ENCODE measurements at places on chromosomes 11 and 22. TPM values are rescaled to one million over a fixed set of nuclear protein-coding genes. Genes with fewer than 3 reads are reported as not detected.

DNA sequence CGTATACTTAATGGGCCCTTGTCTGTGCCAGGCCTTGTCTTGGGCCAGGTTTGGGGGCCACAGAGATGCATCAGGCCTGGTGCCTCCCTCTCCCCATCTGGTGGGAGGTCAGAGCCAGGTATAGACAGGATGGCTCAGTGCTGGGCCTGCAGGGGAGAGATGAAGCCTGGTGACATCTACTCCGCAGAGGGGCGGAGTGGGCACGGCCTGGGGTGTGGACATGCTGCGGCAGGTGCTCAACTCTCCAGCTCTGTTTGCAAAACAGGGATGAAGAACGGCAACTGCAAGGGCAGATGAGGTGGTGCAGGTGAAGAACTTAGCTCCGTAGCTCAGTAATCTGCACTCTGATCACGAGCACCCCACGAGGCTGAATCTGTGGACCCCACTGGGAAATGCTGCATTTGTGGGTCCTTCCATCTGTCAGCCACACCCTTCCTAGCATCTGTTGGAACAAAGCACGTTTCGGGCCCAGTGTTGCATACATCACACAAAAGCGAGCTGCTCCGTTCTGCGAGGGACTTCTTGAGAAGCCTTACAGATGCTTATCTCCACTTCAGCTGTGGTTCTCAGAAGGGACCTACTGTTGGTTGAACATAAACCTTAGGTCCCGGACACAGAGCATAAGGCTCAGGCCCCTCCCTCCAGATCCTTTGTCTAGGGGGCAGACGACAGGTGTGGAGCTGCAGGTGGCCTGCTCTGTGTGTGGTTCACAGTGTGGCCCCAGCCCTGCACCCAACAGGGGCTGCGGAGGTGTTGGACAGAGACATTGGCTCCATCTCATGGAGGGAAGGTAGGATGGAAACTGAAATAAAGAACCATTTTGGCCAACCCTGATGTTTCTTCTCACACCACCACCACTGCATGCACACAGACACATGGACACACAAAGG lies 78.3 kb downstream of the LRRC32 start:
- DNase-seq = no peak

GRCh38 chr11:118216621-118217481 lies 8.0 kb downstream of the JAML start:
- DNase-seq = no peak

DNA sequence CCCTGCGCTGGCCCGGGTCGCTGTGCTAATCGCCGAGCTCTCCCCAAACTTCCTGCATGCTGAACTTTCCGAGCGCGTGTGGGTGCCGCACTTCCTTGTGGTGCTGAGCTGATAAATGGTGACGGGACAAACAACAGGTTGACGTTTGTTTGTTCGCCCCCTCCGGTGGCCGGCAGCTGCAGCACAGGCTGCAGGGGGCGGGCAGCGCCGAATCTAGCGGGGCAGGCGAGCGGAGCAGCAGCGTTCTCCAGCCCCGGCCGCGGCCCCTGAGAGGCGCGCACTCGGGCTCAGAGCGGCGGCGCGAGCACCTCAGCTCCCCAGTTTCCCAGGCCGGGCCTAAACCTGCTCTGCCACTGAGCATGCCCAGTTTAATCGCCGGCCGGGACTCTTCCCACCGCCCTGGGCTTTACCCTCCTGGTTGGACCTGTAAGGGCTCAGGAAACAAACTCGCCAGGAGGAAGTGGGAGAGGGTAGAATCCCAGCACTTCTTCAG lies at the start of gene PDGFD:
TSS of gene PDGFD (minus strand) at position 120 of the 493 bp plus-strand sequence.
- DNase-seq = peak; percentile 8

Gene C11orf16
- not detected for total RNA-seq

GRCh38 chr22:50507991-50508884 lies at the start of gene NCAPH2:
Gene NCAPH2, plus strand, starts transcription at chr22:50508224. Its CDS starts 114 bp downstream, at chr22:50508338.
- DNase-seq = peak; percentile 97

DNA sequence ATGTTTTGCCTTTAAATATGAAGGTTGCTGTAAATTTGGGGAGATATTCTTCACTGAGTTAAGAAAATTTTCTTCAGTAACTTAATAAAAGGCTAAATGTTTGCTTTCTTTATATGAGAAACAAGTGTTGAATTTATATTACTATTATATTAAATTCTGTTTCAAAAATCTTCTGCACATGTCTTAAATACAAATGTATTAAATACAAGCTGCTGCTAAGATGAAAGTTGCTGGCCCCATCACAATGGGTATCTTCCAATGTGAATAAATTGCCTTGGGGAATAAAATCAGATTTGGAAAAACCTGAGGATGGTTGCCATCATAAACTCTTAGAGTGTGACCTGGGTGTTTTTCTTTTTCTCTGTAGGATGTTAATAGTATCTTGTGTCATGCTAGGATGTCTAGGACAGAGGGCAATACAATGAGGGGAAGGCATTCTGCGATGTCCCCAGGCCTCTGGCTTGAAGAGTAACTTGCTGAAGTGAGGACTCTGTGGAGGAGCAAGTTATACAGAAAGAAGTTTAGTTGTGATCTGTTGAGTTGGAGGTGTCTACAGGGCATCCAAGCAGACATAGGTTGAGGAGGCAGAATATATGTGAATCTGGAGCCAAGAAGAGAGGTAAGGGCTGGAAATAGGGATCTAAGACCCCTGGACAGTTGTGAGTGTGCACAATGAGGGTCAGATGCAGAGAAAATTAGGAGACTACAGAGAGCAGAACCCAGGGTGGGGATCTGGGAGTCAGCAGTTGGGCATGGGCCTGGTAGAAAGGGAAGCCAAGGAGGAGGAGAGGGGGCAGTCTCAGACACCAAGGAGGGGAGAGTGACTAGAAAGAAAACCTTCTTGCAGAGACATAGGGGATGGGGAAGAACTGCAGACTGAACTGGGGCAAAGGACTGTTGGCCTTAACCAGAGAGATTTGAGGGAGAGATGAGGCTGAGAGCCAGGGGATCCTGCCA lies 4.8 kb downstream of the IGLL5 start:
- DNase-seq = no peak

GRCh38 chr22:49849161-49850020 lies 4.3 kb upstream of the ZBED4 start:
- no peak for DNase-seq

Gene OR2AG1
- total RNA-seq = not detected

Gene OR5A1
- not detected for total RNA-seq

DNA sequence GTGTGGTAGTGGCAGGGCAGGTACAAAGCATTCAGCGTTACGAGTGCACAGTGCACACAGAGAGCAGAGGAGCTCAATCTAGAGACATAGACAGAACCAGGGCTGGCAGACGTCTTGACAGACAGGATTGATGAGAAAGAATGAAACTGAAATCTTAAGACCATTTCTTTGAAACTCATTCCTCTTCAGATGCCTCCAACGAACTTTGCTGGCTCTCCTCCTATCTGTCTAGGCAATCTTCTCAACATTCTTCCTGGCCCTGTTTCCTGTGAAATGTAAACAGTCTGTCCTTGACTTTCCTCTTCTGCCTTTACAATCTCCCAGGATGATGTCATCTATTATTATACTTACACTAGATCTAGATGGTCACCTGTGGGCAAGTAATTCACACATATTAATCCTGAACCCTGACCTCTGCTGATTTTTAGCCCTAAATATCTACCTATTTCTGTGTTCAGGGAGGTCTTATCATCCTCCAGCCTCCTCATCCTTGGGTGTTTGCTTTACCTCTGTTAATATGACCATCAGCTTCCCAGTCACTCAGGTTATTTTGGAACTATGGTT lies 119.5 kb downstream of the ENTHD1 start:
- no peak for DNase-seq

Gene CCDC15
- total RNA-seq = 2.6 TPM

Gene PARVG
- not detected for total RNA-seq

DNA sequence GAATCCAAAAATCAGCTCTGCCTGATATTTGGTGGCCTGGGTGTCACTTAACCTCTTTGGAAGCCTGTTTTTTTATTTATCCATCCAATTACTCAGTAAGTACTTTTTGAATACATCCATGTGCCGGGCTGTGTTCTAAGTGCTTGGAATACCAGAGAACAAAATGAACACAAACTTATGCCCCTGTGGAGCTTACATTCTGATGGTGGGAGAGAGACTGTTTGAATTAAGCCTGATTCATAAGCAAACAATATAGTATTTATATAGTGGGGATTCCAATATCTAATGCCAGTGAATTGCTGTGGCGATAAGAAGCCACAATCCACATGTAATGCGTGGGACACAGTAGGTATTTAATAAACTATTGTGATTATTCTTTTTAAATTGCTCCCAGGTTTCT lies 19.4 kb downstream of the KCNJ5 start:
- DNase-seq = no peak

- no peak for DNase-seq
These were observed 183.8 kb upstream of the NTM start for GRCh38 chr11:131186629-131187101.

Gene OR8K3
- total RNA-seq = not detected

Gene PPFIA1
- 29.7 TPM for total RNA-seq

- no peak for DNase-seq
These were observed 77.4 kb downstream of the MN1 start for GRCh38 chr22:27724157-27724556.

Gene TRPC6
- total RNA-seq = not detected

- no peak for DNase-seq
These were observed 404.6 kb upstream of the DDI1 start for GRCh38 chr11:103631841-103632240.

DNA sequence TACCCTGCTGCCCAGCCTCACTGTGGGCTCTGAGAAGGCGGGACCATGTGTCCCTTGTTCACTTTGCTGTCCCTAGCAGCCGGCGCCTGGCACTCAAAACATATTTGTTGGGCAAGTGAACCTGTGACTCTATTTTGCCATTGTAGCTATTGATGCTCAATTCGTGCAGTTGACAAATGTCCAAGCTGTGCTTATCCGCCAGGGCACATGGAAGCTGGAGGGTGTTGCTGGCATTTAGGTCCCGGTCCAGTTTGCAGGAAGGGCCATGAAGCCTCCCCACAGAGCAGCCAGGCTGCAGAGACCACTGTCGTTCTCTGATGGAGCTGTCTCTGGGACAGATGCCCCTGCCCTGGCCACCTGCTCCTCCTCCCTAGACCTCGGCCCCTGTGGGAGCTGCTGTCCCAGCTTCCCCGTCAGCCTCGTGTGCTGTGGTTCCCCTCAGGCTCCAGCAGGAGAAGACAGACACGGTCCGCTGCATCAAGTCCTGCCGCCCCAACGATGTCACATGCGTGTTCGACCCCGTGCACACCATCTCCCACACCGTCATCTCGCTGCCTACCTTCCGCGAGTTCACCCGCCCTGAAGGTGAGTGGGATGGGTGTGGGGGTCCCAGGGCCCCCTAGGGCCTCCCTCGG lies 71.5 kb downstream of the FBLN1 start:
- no peak for DNase-seq

Gene OR4C15
- total RNA-seq = not detected

- no peak for DNase-seq
These were observed 18.1 kb upstream of the PPP6R3 start for GRCh38 chr11:68442433-68442832.

Gene TUB
- total RNA-seq = 21.4 TPM

Gene IL18
- not detected for total RNA-seq

DNA sequence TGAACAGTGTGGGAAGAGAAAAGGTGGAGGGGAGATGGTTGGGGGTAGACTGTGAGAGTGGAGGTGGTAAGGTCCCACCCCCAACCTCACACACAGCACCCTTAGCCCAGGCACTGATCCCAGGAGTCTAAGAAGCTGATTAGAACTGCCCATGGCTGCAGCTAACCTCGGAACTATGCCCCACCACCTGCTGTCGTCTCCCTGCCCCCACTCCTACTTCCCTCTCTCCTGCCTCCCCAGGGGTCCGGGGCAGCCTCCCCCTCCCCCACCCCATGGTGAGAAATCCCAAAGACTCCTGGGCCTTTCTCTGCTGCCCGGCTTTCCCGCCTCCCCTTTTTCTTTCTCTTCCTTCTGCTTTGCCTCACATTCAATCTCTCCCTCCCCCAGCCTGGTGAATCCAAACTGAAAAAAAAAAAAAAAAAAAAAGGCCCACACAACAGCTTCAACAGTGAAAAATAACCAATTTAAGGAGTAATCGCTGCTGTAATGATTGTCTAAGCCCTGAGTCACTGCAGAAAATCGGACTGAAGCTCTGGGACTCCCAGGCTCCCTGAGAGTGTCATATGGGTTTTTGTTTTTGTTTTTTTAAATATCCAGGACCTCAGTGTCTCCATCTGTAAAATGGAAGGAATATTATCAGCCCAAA lies 9.6 kb upstream of the TP53I11 start:
- DNase-seq = no peak

GRCh38 chr11:58316142-58316541 lies 42.7 kb downstream of the OR5B17 start:
- DNase-seq = no peak

Gene GUCY1A2
- total RNA-seq = 13.8 TPM

DNA sequence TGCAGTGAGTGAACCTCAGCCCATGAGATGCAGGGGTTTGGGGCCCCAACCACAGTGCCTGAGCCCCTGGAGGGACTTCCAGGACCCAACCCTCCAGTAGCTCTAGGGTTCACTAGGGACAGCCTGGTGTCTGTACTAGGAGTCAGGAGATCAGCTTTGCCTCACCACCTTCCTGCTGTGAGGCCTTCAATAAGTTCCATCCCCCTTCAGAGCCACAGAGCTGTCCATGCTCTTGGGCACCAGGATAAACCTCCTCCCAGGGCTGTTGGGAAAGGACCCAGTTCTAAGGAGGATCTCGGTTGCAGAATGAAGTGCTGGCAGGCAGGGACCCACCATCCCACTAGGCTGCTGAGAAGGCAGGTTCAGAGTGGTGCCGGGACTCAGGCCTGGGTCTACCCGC lies 9.7 kb downstream of the ARHGEF17 start:
- DNase-seq = no peak

DNA sequence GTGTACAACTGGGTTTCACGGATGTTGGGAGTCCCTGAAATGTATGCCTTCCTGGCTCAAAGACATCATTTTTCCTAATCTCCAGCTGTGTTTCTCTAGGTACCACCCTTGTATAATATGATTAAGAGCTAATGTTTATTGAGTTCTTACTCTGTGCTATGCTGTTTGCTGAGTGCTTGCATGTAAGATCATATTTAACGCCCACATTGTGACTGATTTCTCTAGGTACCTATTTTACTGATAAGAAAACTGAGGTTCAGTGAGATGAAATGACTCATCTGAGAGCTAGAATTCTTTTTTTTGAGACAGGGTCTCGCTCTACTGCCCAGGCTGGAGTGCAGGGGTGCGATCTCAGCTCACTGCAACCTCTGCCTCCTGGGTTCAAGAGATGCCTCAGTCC lies 42.6 kb downstream of the FAM227A start:
- DNase-seq = no peak

DNA sequence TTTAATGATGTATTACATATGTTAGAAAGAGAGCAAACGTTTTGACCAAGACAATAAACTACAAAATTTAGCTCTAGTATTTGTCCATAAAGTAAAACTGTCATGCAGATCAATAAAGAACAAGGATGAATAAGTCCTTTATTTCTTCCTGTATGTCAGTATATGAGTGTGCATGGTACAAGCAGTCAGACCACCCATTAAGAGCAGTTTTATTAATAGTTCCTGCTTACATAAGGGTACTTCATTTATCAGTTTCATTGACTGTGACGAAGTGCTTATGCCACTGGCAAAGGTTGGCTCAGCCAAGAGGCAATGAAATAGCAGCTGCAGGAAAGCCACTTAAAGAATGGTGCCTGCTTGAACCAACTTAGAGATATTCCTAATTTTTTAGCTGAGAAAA lies 913.0 kb upstream of the CNTN5 start:
- DNase-seq = no peak

Gene OR5W2
- not detected for total RNA-seq

Gene MRGPRF
- 0.18 TPM for total RNA-seq

Gene CAPRIN1
- total RNA-seq = 145 TPM

GRCh38 chr11:86800076-86800959 lies at the start of gene PRSS23:
Gene PRSS23, plus strand, starts transcription at chr11:86800542. Its CDS starts 7,102 bp downstream, at chr11:86807644.
- peak; percentile 49 for DNase-seq

Gene CNGA4
- total RNA-seq = not detected

Gene CECR2
- 2.0 TPM for total RNA-seq
